Activated CD8-positive, alpha-beta memory T cell treated with anti-CD3 and anti-CD28 coated beads for 1 hour (primary cell): ENCODE measurements at places on chromosomes 1 and 21.
A peak's percentile ranks its signal among the peaks of the same experiment; 100 is the strongest.

DNA sequence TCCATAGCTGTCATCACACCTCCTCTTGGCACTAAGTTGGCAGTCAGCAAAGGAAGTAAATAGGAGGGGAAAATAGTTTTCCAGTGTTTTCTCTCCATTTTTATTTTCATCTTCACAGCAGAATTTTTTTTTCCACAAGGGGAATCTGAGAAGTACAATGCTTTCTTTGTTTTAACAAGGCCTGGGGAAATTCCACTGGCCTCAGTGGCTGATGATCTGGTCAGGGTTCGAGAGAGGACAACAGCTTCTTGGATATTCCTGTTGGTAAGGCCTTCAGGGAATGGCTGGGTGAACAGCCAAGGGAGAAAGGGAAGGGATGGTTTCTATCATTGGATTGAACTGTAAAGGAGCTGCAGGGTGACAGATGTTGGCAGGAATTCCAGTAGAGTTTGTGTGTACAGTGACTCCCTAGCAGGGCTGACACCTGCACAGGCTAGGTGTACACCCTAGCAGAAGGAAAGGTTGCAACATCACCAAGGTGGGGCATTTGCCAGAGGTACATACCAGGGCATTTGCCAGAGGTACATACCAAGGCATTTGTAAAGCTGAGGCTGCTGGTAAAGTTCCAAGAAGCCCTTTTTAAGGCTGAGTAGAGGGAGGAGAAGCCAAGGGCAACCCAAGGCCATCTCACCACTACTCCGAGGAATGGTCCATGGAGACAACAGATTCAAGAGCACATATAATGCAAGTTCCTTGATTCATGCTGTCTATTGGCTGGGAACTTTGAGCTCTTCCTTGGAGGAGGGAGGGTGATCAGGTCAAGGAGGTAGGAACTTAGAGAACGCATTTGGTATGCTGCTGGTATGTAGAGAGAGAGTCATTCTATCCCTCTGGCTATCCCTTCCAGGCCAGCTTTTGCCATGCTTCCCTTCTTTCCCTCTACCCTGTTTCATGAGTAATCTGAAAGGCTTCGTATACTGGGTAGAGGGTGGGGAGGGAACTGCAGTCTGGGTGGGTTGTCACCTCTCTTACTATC, 3.1 kb downstream of the GJA5 start:
- no peak for DNase-seq

DNA sequence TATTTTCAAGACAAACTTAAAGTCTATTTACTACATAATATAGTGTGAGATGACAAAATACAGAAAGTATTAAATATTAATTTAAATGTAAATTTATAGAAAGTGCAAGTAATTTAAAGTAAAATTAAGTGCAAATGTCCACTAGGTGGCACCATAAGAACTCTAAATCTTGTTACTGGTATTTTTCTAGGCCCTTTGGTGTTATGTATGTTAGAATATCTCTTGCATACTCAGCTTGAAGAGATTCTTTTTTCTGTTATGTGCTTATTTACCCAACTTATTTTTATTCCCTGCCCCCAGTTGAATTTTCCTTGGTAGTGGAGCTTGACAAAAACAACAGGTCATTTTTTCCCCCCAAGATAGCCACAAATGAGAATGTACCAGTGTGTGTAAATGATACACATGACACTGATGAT, 71.5 kb downstream of the RPS6KC1 start:
- DNase-seq: no peak

DNA sequence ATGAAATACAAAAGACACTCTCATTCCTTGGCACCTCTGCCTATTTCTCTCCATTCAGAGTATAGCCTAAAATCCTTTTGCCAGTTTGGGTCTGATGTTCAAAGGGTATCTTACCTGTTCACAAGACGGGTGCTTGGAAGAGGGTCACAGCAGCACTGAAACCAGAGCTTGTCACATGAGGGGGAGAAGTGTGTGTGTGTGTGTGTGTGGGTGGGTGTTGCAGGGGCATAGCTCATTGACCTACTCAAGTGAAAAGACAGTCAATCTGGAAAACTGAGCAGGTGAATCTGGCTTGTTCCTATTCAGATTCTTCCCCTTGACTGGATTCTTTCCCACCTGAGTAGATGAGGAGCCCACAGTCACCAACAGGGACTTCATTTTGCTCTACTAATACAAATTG, 63.9 kb downstream of the KCTD3 start:
- DNase-seq: no peak

DNA sequence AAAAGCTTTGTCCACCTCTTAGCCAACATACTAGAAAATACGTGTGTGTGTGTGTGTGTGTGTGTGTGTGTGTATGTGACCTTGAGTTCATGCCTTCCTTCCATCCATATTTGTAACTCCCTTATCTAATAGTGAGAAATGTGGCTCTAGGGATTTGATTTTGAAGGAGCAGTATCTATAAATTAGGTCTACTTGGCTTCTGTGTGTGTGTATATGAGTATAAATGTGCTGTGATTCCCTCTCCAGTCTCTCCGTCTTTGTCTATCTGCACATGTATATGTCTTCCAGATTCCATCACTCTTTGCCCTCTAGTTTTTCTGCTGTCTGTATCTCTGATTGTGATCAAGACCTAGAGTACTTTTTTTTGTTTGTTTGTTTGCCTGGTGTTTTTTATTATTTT, 11.9 kb upstream of the NBL1 start:
- no peak for DNase-seq

DNA sequence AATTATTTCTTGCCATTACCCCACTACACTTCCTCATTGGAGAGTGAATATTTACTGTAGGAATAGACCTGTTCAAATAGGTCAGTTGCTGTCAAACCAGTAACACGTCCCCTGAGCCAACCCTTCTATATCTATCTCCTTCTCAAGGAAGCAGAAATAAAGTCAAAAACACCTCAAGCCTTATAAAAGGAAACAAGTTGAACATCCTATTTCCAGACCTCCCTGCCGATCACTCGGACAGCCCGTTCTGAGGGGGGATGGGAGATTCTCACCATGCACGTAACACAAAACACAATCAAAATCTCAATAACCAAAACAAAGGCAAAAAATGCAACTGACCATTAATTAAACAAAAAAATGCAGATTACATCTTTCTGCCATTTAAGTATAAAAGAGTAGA, 121.5 kb upstream of the KRTAP19-8 start:
- no peak for DNase-seq

GRCh38 chr1:212457740-212458338, 25.1 kb downstream of the NENF start:
- peak; percentile 16 for DNase-seq

DNA sequence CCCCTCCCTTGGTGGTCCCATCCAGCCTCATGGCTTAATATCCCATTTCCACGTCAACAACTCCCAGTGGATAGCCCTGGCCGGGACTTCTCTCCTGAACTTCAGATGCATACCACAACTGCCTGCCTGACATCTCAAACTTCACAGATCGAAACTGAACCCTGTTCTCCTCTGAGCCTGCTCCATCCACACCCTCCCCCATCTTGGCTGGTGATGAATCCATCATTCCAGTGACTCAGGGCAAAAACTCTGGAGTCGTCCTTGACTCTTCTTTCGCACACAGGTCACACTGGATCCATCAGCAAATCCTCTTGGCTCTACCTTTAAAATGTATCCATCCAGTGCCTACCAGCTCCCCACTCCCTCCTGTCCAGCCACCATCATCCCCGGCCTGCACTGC, 3.9 kb downstream of the TAS1R2 start:
- no peak for DNase-seq
